ENCODE measurements at places on chromosomes 12 and 14.

- DNase-seq: no peak
These were observed 981.8 kb downstream of the TMEM121 start for GRCh38 chr14:106508216-106508615.

DNA sequence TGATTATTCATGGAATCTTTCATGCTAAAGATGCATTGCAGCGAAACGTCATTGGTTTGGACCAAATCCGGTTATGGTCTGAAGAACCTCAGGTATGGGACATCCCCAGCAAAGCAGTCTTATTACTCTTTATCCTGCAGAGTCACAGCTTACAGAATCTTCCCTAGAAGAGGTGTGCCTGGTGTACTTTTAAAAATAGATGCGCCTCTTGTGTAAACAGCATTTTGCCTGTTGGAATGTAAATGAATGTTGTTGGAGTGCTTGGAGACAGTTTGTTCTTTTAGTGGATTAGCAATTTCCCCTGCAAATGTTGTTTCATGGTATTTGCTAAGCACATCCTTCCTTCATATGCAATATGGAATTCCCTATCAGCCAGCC is 242.5 kb downstream of the ZFP36L1 start:
- no peak for DNase-seq

DNA sequence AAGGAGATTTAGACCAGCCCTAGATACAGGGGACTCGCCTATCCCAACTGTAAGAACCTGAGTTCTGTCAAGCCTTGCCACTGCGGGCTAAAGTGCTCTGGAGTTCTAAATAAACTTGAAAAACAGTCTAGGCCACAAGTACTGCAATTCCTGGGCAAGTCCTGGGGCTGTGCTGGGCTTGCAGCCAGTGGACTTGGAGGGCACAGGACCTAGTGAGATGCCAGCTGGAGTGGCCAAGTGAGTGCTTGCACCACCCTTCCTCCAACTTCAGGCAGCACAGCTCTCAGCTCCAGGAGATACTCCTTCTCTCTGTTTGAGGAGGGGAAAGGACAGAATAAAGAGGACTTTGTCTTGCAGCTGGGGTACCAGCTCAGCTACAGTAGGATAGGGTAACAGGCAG is 307.6 kb upstream of the FBXO33 start:
- no peak for DNase-seq

- DNase-seq: no peak
These were observed 43.5 kb upstream of the P2RX7 start for GRCh38 chr12:121089031-121089812.

- DNase-seq: no peak
These were observed 12.0 kb downstream of the ABHD12B start for GRCh38 chr14:50883827-50884197.

All from HEK293T (cell line).